A172 (cell line): ENCODE measurements at places on chromosomes 4 and X. TPM values are rescaled to one million over a fixed set of nuclear protein-coding genes. Genes with fewer than 3 reads are reported as not detected.

DNA sequence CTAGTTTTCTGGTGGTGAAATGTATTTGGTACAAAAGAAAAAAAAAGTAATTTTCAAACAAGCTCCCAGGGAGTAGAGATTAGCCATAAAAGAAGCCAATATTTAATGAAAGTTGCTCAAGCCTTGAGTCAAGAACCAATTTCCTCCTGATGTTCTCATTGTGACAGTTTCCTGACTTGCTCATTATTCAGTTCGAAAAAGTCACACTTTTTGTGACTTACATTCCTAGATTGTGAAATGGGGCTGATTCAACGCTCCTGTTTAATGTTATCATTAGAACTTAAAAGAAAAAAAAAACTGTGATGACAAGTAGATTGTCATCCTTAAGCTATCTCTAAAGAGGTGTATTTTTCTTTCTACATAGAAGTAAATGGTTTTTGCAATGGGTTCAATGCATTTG, 122.6 kb upstream of the BMPR1B start:
- DNase-seq, result no peak

DNA sequence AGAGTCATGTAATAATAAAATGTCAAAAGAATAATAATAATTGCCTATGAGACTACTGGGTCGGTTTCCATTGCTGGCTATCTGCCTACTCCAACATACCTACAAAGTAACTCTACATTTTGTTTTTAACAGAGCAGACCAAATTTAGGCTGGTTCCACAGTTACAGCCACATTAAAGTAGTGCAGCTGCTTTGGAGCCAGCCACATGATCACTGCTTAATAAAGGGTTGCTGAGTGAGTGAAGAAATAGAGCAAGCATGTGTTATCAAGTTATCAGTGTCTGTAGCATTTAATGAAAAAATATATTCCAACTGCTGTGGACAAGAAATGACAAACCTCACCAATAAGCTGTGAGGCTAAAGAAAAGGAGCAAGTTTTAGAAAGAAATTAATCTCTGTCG, 782.3 kb downstream of the PCDH18 start:
- DNase-seq, result no peak

- peak; percentile 52 for DNase-seq
These were observed 23.3 kb upstream of the ANXA5 start for GRCh38 chr4:121720109-121720508.

DNA sequence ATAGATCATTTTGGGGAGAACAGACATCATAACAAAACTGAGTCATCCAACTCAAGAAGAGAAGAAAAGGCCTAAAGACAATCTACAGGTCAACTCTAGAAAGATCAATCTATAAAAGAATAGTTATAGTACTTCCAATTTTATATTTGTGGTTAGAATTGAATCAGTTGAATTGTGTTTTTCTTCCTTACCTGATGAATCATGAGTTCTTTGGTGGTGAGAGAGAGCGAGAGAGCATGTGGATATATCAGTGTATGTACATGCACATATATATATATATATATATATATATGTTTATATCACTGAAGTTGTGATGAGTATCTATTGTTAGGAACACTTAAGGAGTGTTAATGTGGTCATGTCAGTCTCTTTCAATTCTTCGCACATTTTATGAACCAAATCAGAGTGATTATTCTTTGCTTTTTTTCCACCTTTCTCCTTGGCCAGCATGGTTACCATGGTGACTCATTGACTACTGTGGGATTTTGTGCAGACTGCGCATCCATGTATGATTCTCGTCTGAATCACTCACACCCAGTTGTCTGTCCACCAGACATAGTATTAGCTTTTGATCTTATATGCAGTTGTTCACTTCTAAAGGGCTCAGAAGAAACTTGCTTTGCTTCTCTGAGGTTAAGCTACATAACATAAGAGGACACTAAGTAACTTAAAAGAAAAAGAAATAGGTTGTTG, 90.4 kb upstream of the RAB40AL start:
- no peak for DNase-seq

DNA sequence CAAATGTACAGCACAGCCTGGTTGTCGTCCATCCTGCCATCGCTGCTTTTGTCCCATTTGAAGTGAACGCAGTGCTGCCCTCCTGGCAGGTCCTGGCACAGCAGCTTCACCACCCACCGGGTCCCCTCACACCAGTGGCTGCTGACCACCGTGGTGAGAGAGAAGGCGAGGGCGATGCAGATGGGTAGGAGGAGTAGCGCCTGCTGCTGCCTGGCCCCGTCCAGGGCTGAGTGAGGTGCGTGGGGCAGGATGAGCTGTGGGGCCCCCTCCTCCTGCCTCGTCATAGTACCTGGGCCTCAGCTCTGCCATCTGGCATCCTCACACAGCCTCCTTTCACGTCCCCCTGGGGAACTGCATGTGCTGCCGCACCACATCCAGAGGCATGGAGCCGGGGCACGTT, 1.8 kb downstream of the DCAF8L2 start:
- DNase-seq, result no peak

- no peak for DNase-seq
These were observed 86.1 kb downstream of the BMP3 start for GRCh38 chr4:81116566-81116965.

- DNase-seq, result no peak
These were observed 48.3 kb downstream of the ABLIM2 start for GRCh38 chr4:8110071-8110986.

- DNase-seq, result no peak
These were observed 29.9 kb downstream of the ZDHHC9 start for GRCh38 chrX:129813662-129814368.

DNA sequence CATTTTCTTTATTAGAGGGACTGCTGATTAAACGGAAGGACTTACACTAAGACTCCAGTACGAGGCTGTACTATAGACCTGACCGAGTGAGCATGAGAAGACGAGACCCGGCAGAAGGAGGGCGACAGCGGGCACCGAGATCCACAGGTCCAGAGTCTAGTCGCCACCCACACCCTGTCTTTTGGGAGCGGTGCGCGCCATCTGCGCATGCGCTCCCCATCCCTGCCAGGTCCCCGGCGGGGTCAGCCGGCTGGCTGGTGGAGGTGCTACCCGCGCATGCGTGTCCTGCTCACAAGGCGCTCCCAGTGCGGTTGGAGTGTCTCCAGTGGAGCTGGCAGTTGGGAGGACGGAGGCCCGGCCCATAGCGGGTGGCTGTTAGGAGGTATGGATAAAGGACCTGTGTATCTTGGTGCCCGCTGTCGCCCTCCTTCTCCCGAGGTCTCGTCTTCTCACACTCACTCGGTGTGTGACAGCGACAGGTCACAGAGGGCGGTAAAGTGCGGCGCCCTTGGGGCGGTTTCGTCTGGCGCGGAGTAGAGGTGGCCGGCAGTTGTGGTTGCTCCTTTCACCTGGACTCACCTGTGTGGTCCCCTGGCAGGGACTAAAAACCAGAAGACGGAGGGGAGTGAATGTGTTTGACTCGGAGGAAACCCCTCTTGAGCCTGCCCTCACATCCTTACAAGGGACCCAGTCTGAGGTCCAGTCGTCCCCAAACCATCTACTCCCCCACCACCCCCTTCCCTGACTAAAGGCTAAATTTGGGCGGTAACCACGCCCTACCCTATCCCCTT, 7.6 kb upstream of the HSD17B10 start:
- DNase-seq, result peak; percentile 65

DNA sequence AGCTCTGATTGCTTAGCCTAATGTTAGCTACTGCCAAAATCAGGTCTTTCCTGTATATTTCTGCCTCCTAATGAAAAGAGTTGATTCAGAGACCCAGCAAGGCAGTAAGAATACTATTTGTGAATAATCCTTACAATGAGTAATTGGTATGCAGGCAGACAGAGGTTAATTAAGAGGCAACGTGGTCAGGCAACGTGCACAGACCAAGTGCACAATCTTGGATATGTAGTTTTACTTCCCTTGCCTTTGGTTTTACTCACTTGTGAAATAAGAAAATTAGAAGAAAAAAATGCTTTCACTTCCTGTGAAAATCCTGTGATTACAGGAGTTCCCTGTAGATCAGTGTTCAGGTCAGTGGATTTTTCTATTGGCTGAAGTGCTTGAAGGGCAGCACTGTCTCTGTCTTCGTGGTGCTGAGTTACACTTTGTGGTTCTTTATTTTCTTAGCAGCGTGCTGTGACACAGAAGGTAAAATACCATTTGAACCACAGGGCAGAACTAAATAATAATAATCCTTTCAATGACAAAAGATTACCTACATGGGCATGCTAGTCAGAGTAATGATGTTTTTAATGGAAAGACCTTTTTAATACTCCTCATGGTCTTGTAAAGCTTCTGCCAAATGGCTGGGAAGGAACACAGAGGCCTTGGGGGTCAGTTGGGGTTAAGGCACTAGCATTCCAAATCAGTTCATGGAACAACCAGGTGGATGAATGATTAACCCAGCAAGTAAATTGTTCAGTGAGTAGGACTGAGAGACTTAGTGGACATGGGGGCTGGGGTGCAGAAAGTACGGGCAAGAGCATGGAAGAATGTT, 430.9 kb downstream of the MAPK10 start:
- peak; percentile 9 for DNase-seq

DNA sequence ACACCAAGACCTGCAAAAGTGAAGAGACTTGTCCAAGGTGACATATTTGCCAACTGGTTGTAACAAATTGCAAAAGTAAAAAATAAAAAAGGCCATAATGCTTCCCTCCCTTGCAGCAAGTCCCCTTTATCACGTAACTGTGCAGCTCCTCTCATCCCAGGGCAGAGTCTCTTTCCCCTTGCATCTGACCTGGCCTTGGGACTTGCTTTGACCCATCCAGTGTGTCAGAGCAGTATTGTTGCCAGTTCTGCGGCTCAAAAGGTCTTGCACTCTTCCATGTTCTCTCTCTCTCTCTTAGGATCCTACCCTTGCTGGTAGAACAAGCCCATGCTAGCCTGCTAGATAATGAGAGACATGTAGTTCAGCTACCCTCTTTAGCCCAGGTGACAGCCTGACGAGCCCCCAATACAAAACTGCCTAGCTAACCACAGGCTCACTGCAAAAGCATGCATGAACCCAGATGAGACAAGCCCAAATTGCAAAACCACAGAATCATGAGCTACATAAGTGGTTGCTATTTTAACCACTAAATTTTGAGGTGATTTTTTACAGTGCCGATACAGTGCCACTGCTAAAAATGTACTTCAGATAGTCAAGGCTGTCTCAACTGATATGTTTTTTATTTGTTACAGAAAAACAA, 289.5 kb upstream of the PPARGC1A start:
- no peak for DNase-seq

AMMECR1 gene
- total RNA-seq, result 7.8 and 8.3 TPM in 2 replicates

PLP1 gene
- total RNA-seq, result not detected in 2 replicates

FAM50A gene
- total RNA-seq, result 110 and 137 TPM in 2 replicates

RENBP gene
- 0.62 TPM in 2 replicates for total RNA-seq

NAP1L2 gene
- total RNA-seq, result 0.19 and 0.60 TPM in 2 replicates

XAGE1A gene
- total RNA-seq, result 1.0 TPM in 1 of 2 replicates, not detected in the other
